ENCODE measurements at places on chromosomes 12 and 14. TPM values are rescaled to one million over a fixed set of nuclear protein-coding genes. Genes with fewer than 3 reads are reported as not detected.

Gene PPP1R36
- total RNA-seq = 1.1 TPM

Gene MIP
- not detected for total RNA-seq

- peaks cover 22% of the 10 kb centered on the region for H3K4me1 ChIP-seq
- H3K4me3 ChIP-seq = no peak overlapping the region
- peaks cover 26% of the 10 kb centered on the region for H3K36me3 ChIP-seq
Measured at GRCh38 chr12:53254816-53255545, 13.1 kb upstream of the ESPL1 start.

DNA sequence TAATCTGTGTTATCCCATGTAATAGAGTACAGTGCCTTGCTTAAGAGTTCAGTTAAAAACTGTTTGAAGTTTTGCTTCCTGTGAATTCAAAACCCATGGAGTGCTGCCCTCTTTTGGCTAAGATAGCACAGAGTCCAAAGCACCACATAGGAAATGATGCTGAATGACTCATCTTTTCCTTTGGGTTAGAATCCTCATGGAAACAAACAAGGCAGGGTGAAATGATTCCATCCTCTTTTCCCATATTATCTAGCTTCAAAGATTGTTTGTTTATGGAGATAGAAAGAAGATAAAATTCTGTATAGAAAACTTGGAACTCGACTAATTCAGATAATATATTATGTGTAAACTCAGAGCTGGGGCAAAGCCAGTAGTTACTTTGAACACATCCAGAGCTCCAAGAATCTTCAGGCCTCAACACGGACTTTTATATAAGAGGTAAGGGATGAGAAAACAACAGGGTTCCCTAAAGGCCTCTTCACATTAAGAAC is 87.4 kb downstream of the OTOGL start:
- H3K36me3 ChIP-seq = no peaks in the 10 kb centered on the region
- no peak overlapping the region for H3K4me3 ChIP-seq
- H3K27me3 ChIP-seq = no peaks in the 10 kb centered on the region
- peak; percentile 82 for DNase-seq
- H3K27ac ChIP-seq = peak overlapping the region; percentile 80

Gene IL26
- 0.36 TPM for total RNA-seq

Gene GPR132
- total RNA-seq = 1.9 TPM

- no peak for DNase-seq
- no peaks in the 10 kb centered on the region for H3K36me3 ChIP-seq
- peaks cover 36% of the 10 kb centered on the region for H3K4me1 ChIP-seq
- H3K4me3 ChIP-seq = no peak overlapping the region
Measured at GRCh38 chr12:19451196-19451595, 11.9 kb downstream of the AEBP2 start.

Gene RPL10L
- not detected for total RNA-seq

Gene RIMBP2
- total RNA-seq = 1.4 TPM

Gene CPNE8
- 27.7 TPM for total RNA-seq
